Smooth muscle cell of bladder (primary cell): ENCODE measurements at places on chromosomes 2 and 18. TPM values are rescaled to one million over a fixed set of nuclear protein-coding genes. Genes with fewer than 3 reads are reported as not detected.

Gene ANKRD53
- total RNA-seq = 0.14 and 0.37 TPM in 2 replicates

Gene DOK6
- total RNA-seq = 7.3 and 12.3 TPM in 2 replicates

Gene TCF23
- not detected in 2 replicates for total RNA-seq

Gene NAT8
- not detected in 2 replicates for total RNA-seq

Gene GTF2A1L
- total RNA-seq = 0.09 and 3.6 TPM in 2 replicates

Gene C18orf63
- not detected in 2 replicates for total RNA-seq

Gene CHRND
- not detected in 2 replicates for total RNA-seq

Gene NT5DC4
- not detected in 2 replicates for total RNA-seq

Gene AFF3
- total RNA-seq = 0.28 and 0.71 TPM in 2 replicates

Gene CCDC68
- total RNA-seq = 6.9 and 27.0 TPM in 2 replicates

Gene CYTIP
- 0.28 TPM in 1 of 2 replicates, not detected in the other for total RNA-seq

Gene SLC11A1
- 0.14 and 0.28 TPM in 2 replicates for total RNA-seq

Gene SKOR2
- not detected in 2 replicates for total RNA-seq

Gene IL36B
- total RNA-seq = not detected in 2 replicates

Gene ABCG8
- not detected in 2 replicates for total RNA-seq
